ENCODE measurements at places on chromosomes 4 and X.

DNA sequence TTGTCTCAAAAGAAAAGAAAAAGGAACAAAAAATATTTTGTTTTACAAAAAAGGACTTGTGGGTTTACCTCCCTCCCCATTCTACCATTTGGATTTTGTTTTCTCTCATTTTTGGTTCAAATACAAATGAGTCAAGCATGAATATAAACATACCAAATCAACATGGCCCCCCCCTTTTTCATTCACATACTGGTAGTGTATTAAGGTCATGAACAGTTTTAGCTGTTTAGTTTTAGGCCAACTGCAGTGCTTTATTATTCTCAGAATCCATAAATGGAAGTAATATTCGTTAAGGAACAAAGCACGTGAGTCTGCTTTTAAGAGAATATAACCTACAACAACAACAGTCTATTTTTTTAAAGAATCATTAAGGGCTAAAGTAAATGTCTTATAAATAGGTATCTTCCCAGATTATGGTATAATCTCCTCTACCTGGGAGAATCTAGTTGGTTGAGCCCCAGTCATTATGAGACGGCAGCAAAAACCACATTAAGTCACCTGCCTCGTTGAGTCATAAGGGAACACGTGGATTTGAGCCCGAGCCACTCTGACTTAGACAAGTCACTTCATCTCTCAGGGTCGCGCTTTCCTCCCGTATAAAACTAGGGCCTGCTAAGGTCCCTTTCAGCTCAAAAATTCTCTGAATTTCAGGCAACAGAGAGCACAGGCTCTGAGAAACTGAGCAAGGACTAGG is 26.7 kb downstream of the BCLAF3 start:
- DNase-seq = no peak

- no peak for DNase-seq
These were observed 90.3 kb downstream of the ANTXR2 start for GRCh38 chr4:79982601-79983322.

DNA sequence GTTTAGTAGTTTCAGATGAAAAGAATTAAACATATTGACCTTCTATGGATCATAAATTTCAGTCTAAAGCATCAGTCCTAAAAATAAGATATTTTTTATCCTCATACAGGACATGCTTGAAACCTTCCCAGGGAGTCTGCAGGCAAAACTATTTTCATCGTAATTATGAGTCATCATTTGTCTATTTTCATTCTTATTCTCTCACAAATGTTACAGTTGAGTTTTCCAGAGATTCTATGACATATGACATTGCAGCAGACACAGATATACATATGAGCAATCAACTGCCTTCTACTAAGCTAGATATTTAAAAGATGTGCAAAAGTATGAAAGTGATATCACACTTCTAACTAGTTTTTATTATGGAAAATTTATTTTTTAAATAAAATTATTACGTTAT is 398.0 kb downstream of the MAGEB5 start:
- no peak for DNase-seq

DNA sequence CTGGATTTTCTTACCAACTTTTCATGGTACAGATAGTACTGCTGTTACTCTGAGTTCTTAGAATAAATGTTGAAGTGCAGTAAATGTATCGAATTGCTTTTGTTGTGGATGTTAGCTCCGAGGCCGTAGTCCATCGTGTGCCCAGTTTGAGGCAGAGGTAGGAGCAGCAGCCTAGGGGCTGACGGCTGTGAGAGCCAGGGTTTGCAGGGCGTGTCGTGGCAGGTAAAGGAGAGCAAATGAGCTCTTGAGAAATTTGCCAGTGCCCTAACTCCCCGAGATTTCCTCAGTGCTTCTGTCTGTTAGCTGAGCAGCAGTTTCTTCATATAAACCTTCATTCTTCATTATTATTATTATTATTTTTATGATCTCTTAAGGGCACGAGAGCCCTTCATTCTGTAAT is 21.6 kb downstream of the PRIMPOL start:
- DNase-seq = no peak

GRCh38 chr4:1574601-1575417 is 109.3 kb downstream of the FAM53A start:
- DNase-seq = no peak

DNA sequence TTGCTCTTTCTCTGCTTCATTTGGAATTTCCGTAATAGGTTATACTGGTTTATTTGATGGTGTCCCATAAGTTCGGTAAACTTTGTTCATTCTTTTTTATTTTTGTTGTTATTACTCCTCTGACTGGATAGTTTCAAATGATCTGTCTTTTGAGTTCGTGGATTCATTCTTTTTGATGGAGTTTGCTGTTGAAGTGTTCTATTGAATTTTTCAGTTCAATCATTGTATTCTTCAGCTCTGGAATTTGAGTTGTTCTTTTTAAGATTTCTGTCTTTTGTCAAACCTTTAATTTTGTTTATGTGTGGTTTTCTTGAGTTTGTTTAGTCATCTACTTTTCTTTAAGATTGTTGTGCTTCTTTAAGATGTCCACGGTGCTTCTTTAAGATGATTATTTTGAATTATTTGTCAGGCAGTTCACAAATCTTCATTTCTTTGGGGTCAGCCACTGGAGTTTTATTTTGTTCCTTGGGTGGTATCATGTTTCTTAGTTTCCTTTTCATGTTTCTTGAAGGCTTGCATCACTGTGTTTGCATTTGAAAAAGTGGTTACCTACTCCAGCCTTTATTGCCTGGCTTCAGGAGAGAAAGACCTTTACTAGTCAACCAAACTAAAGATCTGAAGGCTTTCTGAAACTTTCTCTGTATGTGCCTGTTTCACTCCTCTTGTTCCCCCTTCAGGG is 154.8 kb upstream of the ANXA3 start:
- DNase-seq = no peak

GRCh38 chr4:8391972-8392371 is 48.6 kb downstream of the ACOX3 start:
- DNase-seq = no peak

DNA sequence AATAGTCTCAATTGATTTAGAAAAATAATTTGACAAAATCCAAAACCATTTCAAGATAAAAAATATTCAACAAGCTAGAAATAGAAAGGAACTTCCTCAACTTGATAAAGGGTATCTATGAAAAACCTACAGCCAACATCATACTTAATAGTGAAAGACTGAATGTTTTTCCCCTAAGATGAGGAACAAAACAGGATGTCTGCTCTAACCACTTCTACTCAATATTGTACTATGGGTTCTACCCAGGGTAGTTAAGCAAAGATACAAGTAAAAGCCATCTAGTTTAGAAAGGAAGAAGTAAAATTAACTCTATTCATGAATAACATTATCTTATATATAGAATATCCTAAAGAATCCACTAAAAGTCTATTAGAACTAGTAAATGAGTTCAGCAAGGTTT is 21.5 kb upstream of the SYTL5 start:
- no peak for DNase-seq

GRCh38 chr4:154044742-154045485 is 256.0 kb upstream of the SFRP2 start:
- DNase-seq = no peak

GRCh38 chrX:107713543-107714205 is 61.9 kb downstream of the TSC22D3 start:
- DNase-seq = no peak

DNA sequence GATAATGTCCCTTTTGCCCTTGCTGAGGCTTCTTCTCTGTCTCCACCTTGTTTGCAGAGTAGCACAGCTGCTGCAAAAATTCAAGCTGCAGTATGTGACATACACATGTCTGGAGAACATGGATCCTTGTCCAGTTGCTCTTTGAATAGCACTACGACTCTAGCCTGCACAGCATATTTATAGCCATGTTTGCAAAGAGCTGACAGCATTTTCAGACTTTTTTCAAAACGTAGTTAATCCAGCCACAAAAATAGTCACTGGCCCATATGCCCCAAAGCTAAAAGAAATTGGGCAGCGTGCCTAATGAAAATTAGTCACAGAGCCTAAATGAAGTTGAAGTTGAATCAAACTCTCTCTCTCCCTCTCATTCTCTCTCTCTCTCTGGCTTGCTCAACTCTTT is 17.5 kb downstream of the SLC16A2 start:
- no peak for DNase-seq

DNA sequence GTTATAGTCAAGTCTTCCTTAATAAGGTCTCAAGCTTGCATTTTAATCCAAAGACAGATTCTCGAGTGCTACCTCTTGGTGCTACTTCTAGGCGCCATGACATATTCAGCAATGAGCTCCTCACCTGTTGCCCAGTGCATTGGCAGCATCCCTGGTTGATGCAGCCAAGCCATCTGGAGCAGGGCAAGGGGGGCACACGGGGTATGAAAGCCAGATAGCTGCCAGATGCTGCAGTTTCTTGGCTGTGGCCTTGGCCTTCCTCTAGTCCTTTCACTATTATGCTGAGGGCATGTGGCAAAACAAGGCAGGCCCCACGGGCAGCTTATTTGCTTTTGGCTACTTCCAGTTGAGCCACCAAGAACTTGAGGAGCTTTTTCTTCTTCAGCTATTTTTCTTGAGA is 168.6 kb upstream of the PGRMC2 start:
- no peak for DNase-seq

DNA sequence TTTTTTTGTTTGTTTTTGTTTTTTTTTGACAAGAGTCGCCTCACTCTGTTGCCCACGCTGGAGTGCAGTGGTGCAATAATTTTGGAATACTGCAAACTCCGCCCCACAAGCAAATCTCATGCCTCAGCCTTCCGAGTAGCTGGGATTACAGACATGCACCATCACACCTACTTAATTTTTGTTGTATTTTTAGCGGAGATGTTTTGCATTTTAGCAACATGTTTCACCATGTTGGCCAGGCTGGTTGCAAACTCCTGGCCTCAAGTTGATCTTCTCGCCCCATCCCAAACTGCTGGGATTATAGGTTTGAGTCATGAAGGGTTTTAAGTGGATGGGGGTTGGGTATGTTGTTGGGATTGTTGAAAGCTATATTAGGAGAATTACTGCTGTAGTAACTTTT is 270.9 kb upstream of the LCORL start:
- DNase-seq = no peak

- no peak for DNase-seq
These were observed 2.2 kb downstream of the SLIT2 start for GRCh38 chr4:20253735-20254409.

GRCh38 chrX:97021680-97022079 is 138.0 kb downstream of the RPA4 start:
- no peak for DNase-seq

- no peak for DNase-seq
These were observed 670.1 kb upstream of the EPHA5 start for GRCh38 chr4:66340286-66340893.

DNA sequence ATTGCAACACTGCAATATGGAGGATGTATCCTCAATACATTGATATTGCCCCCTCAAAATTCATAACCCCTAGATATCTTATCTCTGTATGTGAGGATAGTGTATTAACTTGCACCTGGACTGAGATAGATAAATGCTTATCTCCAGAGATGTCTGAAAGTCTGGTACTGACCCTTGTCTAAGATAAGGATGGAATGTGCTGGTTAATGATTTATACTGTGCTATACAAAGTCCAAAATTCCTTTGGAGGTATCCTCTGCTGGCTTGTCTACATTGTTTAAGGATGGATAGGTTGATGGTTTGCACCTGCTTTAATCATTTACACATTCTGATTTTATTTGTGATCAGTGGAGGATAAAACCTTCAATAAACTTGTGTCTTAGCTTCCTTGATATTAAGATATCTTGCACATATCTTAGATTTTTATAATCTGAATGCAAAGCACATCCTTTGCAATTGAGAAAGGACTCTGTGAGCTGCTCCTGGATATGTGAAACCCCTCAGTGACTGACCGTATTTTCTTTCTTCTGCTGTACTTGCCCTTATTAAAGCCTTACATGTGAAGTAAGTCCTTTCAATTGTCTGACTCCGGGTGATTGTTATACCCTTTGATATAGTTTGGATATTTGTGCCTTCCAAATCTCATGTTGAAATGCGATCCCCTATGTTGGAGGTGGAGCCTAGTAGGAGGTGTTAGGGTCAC is 430.3 kb upstream of the MAOA start:
- no peak for DNase-seq

- no peak for DNase-seq
These were observed 7.3 kb upstream of the DTHD1 start for GRCh38 chr4:36274158-36274557.

- no peak for DNase-seq
These were observed 82.5 kb downstream of the TBC1D9 start for GRCh38 chr4:140673729-140674128.

DNA sequence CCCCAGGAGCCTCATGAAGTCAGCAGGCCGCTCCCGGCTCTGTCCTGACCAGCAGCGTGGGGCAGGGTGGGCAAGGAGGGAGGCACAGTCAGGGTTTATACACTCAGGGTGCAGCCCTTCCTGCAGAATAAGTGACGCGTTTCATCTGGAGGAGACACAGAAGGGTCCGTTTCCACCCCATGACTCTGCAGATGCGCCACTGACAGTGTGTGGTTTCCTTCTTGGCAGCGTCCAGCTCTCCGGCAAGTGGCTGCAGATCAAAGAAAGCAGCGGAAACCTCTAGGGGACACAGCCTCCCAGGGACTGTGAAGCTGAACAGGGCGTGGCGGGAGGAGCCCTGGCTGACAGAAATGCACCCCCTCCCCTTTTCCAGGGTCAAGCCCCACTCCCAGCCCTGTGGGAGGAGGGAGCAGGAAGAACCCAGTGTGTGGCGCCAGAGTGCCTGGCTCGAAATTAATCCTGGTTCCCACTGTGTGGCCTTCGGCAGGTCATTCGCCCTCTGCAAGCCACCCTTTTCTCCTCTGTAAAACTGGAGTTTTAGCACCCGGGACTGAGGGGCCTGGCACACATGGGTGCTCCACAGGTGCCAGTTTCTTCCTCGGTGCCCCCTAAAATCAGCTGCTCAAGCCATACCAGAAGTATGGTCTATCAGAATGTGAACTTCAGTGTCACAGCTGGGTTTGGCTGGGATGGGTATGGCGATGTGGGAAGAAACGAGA is 17.3 kb upstream of the TBC1D14 start:
- DNase-seq = no peak

- DNase-seq = no peak
These were observed 84.0 kb upstream of the PPP2R3B start for GRCh38 chrX:470686-471085.
